ENCODE measurements at places on chromosomes 2 and 18.

DNA sequence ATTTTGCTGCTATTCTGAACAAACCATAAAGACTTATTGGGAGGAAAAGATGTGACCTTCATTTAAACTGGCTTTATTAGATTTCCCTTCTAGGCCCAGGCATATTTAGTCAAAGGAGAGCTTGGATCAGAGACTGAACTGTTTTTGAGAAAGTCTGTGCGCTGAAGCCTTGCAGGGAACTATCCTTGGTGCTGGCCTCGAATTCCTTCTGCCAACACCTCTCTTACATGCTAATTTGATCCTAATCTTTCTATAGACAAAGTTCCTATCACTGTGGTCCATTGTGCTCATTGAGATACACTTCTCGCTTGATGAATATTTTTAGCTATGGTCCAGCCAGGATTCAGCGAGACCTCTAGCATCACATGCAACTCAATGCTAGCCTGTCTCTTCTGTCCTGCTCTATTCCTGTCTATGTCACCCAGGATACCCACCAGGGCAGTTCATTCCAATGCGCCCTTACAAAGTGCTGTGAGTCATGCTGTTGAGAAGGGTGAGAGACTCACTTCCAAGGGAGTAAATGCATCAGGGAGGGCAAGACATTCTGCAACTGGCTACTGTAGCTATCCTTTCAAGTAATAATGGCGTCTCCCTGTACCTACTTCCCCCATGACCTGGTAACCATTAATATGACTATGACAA, 356.7 kb upstream of the LYPD1 start:
- DNase-seq = no peak

GRCh38 chr2:162475661-162476060, 131.7 kb downstream of the GCA start:
- no peak for DNase-seq

GRCh38 chr2:73003027-73003426, 68.5 kb downstream of the SFXN5 start:
- DNase-seq = no peak

- no peak for DNase-seq
Observed at GRCh38 chr2:39837856-39838453, 58.9 kb upstream of the THUMPD2 start.

DNA sequence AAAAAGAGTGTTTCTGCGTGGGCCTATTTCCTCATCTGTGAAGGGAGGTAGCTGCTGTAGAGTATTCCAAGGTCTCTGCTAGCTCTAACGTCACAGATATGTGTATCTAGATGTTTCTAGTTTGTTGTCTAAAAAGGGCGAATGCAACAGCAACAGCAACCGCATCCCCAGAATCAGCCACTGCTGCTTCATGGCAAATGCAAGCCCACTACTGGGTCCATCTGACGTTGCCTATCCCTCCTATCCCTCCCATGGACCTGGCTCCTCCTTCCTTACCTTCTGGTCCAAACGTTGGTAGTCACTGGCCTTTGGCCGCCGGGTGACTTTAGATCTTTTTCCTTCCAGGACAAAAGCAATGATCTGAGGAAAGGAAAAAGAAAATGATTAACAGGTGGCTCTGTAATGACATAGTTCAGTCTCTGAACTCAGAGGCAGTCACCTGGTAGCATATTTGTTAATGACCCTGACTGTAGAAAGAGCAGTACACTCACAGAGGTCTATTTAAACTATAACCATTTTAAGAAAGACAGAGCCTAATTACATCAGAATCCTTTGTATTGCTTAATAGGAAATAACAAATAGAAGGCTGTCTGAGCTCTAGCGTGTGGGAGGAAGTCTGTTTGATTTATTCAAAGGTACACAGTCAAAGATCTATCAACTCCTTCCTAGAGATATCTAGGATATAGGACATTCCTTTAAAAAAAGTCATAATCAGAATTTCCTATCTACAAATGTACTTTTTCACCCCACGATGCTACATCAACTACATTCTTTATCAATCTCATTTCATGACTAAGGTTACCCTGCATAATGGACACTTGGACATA, 2.9 kb downstream of the TGOLN2 start:
- peak; percentile 54 for DNase-seq

DNA sequence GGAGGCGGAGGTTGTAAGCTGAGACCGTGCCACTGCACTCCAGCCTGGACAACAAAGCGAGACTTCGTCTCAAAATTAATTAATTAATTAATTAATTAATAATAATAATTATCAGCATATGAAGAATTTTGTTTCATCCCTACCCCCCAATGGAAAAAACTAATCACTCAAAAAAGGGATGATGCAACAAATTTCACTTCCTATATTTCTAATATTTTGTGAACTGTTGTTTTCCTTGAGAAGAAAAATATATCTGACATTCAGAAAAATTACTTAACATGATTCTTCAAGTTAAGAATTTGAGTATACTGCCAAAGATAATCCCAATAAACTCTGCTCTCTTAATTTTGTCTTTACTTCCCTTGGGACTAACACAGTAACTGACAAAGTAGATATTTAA, 28.1 kb downstream of the EXOC6B start:
- DNase-seq = peak; percentile 21

- DNase-seq = no peak
Observed at GRCh38 chr18:7824970-7825369, 257.9 kb downstream of the PTPRM start.

- no peak for DNase-seq
Observed at GRCh38 chr18:56202678-56203077, 435.7 kb downstream of the TXNL1 start.

- DNase-seq = no peak
Observed at GRCh38 chr2:60295636-60295962, 257.9 kb downstream of the BCL11A start.

DNA sequence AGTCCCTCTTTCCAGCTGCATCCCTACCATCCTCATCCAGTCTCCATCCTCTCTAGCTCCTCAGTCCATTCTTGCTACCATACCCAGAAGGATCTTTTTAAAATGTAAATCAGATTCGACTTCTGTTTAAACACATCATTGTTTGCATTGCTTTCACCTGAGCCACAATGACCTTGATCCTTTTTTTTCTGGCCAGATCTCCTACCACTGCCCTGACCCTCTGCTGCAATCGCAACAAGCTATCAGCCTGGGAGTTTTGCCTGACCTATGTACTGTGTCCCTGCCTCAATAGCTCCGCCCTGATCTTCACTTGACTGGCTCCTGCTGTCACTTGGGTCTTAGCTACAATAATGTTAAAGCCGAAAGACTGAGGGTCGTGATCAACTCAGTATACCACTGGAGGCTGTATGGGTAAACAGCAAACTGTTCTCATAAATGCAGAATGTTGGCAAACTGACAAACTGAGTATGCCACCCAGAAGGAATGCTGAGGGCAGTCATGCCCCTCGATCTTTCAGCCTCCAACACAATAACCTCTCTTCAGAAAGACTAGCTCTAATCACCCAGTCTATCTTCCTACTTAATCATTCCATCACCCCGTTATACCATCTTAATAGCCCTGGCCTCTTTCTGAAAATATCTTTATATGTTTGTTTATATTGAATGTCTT, 2.6 kb upstream of the RBM43 start:
- no peak for DNase-seq

- DNase-seq = no peak
Observed at GRCh38 chr2:22748909-22749308, 636.1 kb upstream of the KLHL29 start.

DNA sequence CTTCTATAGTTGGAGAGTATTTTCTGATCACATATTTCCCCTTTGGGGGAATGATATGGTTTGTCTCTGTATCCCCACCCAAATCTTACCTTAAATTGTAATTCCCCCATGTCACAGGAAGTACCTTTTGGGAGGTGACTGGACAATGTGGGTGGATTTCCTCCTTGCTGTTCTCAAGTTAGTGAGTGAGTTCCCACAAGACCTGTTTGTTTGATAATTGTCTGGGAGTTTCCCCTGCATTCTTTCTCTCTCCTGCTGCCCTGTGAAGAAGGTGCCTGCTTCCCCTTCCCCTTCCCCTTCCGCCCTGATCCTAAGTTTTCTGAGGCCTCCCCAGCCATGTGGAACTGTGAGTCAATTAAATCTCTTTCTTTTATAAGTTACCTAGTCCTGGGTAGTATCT, 222.7 kb upstream of the SLC39A10 start:
- no peak for DNase-seq

DNA sequence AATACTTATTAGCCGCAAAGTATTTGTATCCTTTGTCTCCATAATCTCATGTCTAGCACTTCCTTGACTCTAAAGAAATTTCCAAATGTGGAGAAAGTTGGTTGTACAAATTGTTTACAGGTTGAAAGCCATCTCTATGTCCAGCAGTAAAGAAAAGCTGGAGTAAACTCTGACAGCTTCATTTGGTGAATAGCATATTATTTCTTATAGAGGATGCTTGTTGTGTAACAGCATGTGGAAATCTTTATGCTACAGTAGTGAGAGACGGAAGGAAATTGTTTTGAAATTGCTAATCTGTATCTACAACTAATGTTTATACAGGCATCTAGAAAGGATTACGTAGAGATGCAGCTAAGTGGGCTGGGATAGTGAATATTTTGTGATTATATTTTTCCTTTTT, 78.5 kb downstream of the UGGT1 start:
- DNase-seq = peak; percentile 63

DNA sequence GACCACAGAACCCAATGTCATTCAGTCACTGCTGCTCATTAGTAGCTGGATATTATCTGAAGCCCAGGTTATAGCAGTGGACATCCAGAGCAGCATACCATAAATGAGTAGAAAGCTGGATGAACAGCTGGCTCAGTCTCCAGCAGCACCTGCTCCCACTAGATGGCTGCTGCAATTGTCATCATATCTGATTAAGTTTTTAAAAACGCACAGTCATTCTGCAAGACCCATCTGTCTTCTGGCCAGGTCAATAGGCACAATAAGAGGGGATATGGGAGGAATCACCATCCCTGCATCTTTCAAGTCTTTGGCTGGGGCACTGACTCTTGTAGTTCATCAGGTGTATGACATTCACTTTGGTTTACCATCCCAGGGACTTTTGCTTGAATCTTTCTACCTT, 55.1 kb upstream of the XDH start:
- no peak for DNase-seq

- DNase-seq = peak; percentile 14
Observed at GRCh38 chr2:102268510-102269199, 42.7 kb upstream of the IL1RL1 start.

DNA sequence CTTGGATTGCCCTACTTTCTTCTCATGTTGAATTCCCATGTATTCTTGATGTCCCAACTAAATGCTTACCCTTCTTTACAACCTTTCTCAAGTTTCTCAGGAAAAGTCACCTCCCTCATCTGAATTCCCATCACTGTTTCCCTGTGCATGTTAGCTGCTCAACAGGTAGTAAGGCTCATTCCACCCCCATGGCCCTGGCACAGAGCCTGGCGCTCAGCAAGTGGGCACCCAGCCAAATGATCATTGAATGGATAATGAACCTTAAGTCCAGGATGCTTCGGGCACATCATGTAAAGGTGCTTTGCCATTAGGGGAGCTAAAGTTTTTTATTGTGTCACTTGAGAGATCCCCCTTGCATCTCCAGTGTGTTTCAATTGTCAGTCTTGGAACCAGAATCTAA, 124.0 kb downstream of the PKP4 start:
- DNase-seq = no peak

DNA sequence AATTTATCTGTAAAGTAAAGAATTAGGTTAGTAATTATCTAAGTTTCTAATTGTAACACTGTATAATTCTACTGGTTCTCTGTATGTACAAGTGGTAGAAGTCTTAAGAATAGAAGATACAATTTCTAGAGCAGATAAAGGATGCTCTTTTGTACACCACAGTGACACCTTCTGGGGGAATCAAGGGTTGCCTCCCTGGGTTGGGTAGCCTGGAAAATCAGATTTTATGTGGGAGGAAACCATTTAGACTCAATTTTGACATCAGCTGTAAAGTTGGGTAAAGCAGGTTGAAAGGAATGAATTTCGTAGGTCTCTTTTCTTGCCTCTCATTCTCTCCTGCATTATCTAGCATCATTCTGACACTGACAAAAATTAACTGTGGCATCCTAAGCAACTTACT, 354.8 kb downstream of the DCC start:
- DNase-seq = peak; percentile 1

DNA sequence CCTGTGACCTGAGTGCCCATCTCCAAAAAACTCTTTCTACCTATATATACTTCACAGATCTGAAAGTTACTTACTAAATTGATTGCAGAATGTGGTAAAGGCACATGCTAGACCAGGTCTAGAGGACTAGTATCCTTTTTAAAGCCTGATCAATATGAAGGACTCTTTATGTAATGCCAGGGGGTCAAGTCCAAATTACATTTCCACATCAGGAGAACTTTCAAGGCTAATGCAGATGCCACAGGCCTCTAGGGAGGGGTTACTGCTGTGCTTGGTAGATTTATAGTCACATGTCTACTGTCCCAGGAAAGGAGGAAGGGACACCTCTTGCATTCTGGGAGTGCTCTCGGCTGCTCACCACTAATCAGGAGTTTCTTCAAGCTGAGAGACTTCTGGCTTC, 118.4 kb upstream of the NOSTRIN start:
- no peak for DNase-seq

DNA sequence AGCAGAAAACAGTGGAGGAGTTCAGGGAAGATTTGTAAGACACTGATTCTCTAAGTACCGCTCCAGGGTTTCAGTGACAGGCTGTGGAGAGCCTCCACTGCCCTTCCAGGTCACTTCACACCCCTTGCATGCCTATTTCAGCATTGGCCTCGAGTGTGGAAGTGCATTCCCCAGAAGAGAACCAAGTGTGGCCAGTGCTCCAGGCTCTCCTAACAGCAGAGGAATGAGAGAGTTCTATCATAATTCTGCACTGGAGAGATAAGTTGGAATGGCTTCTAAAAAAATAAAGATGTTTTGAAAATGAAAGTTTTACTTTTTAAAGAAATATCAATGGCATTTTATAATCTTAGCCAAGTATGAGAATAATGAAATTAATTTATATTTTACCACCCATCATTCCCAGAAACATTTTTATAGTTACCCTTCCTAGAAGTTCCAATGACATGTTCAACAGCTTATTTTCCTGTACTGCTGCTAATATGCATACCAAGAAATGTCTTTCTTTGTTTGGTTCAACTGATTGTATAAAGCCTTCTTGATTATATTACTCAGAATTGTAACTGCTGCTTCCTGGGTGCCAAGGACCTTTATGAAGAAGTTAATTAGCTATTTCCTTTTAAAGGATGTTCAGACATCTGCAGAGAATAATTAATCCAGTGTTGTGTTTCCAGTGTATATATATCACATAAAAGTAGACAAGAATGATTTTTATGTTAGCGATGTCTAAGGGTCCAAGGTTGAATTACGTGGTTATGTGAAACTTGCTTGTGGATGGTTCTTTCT, 61.0 kb upstream of the SERPINE2 start:
- no peak for DNase-seq

DNA sequence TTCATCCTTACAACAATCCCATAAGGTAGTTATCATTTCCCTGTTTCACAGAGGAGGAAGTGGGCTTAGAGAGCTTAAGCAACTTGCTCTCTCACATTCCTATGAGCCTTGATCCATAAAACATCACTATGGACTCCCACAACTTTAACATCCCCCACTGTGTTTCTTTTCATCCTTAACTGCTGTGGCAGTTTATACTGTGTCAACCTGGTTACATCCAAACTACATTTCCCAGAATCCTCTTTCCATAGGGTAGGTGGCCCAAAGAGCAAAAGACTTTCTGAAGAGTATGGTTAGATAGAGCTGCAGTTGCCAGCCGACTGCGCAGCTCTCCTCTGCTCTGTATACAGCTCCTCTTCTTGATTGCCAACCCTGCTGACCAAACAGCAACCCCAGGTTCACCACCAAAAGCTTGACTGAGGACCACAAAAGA, 22.5 kb downstream of the MAP3K2 start:
- peak; percentile 34 for DNase-seq

All from suppressor macrophage treated with lipopolysaccharide for 4 hours (primary cell).